ENCODE measurements at places on chromosomes 11 and 22.

DNA sequence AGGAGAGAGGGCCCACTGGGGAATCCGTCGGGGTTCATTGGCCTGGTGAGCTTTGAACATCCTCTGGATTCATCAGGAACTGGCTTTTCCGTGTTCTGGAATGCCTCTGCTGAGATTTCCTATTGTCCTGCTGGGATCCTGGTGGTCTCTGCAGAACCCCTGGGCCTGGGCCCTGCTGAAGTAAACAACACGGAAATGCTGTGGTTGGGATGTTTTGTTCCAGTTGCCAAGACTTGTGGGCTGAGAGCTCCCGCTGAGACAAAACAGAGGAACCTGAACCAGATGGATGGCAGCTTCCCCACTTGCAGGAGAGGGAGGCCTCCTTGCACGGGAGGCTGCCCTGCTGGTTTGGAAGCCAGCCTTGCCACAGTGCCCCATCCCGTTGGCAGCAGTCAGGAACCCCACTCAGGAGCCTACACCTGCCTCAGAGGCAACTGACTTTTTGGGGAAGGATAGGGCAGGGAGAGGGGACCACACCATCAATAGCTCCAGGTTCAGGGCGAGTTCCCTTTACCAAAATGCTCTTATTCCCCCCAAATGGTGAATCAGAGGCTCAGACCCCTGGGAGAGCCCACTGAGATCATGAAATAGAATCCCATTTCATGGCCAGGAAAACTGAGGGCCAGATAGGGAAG, 60.7 kb downstream of the LRRC32 start:
- peak; percentile 78 for DNase-seq

- DNase-seq = no peak
Measured at GRCh38 chr11:132051704-132052103, 681.3 kb downstream of the NTM start.

- DNase-seq = peak; percentile 85
Measured at GRCh38 chr22:19810381-19811201, 44.1 kb downstream of the GNB1L start.

- DNase-seq = no peak
Measured at GRCh38 chr11:29679996-29680395, 336.8 kb downstream of the KCNA4 start.

- peak; percentile 46 for DNase-seq
Measured at GRCh38 chr11:115618428-115618827, 114.2 kb upstream of the CADM1 start.

All from fibroblast of skin of scalp (primary cell).